ENCODE measurements at places on chromosomes 6 and 20.

GRCh38 chr6:34200340-34200971 is 36.2 kb upstream of the HMGA1 start:
- DNase-seq = no peak

GRCh38 chr6:75334266-75335040 is 49.9 kb upstream of the TMEM30A start:
- no peak for DNase-seq

DNA sequence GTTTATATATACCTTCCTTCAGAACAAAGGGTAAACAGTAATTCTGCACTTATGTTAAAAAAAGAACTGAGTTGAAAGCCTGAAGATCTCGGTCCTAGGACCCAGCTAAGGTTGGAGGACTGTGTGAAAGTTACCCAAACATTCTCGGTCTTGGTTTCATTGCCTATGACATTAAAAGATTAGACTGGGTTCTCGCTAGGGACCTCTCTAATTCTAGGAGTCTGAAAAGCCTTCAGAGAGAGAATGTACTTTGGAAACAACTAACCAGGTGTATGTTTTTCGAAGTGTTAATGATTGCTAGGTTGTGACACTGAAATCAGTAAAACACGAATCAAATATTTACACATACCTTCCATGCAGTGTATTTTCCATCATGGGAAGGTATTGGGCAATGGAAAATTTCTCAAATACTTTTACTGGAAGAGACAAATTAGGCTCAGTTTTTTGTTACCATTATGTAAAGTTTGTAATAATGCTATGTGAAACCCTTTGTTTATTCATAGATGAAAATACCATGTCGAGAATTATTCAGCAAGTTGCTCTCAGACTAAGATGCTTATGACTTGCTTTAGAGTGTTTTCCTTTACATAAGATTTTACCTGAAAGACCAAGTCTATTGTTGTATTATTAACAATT is 113.7 kb upstream of the LOC128125822 start:
- DNase-seq = no peak

- DNase-seq = no peak
These were observed 22.3 kb downstream of the CAPN11 start for GRCh38 chr6:44180886-44181285.

DNA sequence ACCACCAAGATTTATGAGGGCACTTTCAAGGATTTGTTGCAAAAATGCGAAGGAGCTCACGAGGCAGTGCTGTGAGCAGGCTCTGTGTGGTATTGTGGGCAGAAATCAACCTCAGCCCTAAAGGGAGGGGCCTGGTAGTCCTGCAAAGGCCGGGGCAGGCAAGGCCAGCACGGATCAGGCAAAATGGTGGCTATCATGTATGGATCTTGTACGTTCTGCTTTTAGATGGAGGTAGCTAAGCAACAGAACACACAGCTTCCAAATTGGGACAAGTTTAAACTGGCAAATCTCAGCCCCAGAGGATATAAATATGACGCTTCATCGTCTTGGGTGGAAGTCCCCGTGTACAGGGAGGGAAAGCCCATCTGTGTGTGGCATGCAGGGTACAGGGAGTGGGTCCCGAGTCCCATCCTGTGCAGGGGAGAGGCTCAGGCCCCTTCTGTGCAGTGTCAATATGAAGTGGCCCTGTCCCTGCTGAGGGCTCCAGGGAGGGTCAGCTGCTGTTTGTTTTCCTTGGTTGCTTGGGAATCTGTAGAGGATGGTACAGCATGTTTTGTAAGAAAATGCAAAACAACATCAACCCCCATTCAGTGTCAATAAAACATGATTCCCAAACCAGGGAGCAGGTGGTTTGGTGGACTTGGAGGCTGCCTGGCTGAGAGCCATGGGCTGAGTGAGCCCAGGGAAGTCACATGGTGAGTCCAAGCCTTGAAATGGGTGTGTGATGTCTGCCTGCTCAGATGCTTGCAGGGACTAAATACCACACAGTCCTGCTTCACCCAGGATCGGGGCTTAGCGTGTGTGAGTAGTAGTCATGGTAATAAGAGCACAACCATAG is 113.0 kb downstream of the SYCP2 start:
- no peak for DNase-seq

- peak; percentile 36 for DNase-seq
These were observed 12.3 kb upstream of the SLA2 start for GRCh38 chr20:36658300-36658699.

DNA sequence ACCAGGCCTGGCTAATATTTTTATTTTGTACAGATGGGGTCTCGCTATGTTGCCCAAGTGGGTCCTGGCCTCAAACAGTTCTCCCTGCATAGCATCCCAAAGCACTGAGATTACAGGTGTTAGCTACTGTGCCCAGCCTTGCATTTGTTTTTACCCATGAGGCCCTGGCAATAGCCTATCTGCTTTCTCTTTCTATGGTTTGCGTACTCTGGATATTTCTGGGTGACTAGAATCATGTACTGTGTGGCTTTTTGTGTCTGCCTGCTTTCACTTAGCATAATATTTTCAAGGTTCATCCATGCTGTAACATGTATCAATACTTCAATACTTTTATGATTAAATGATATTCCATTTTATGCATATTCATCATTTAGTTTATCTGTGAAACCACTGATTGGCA is 451.7 kb downstream of the GRIK2 start:
- DNase-seq = no peak

DNA sequence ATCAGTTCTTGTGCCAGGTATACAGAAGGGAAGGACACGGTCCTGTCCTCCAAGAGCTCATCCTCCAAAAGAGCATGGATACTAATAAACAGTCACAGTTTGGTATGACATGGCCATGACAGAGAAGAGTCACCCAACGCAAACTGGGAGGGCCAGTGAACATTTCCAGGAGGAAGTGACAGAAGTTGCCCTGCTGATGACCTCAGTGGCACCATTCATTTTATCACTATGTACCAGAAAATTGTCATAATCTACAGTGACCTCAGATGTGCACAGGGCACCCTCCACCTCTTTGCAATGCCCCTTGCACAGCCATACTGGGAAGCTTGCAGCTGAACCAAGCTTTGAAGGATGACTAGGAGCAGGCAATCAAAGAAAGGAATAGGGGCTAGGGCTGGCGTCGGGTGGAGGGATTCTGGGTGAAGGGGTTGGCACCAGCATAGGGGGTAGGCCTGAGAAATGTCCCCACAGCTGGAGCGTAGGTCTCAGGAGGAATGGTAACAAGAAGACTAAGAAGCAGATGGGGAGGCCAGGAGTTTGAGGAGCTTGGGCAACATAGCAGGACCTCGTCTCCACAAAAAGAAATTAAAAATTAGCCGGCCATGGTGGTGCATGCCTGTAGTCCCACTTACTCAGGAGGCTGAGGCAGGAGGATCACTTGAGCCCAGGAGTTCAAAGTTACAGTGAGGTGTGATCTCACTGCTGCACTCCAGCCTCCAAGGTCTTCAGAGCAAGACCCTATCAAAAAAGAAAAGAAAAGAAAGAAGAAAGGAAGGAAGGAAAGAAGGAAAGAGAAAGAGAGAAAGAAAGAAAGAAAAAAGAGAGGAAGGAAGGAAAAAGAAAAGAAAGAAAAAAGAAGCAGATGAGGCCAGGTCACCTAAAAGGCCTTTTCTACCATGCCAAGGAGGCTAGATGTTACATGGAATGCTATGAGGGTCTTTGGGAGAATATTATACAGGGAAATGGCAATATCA is 65.3 kb upstream of the SNX9 start:
- DNase-seq = no peak
